Naive thymus-derived CD8-positive, alpha-beta T cell (primary cell): ENCODE measurements at places on chromosomes 11 and 22.

DNA sequence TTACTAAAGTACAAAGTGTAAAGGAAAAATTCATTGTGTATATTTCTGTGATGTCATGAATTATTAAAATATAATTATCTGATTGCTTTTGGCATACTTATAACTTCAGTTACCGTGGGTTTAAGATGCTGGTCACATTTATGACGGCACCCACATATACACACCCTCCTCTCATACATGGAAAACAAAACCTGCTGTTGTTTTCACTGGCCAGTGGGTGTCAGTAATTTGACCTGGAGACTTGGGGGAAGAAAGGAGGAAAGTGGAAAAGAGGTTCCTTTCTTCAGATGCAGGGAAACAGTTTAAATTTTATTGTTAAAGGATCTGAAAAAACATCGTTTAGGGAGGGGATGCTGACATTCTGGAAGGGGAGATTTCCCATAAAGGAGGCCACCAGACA, 742 bp upstream of the BBOX1 start:
- no peak overlapping the region for H3K4me3 ChIP-seq
- DNase-seq = no peak
- H3K4me1 ChIP-seq = no peaks in the 10 kb centered on the region
- H3K36me3 ChIP-seq = no peaks in the 10 kb centered on the region
- H3K27me3 ChIP-seq = no peaks in the 10 kb centered on the region

DNA sequence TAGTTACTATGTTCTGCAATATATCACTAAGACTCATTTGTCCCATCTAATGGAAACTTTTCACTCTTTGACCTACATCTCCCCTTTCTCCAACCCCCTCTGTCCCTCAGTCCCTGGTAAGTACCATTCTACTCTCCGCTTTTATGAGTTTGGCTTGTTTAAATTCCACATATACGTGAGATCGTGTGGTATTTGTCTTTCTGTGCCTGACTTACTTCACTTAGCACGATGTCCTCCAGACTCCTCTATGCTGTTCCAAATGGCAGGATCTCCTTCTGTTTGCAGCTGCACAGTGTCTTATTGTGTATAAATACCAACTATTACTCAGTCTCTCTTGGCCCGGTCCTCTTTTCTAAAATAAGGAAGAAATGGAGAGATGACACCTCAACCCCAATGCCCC, 205.4 kb upstream of the NTM start:
- H3K4me3 ChIP-seq = no peak overlapping the region
- H3K27ac ChIP-seq = no peak overlapping the region
- H3K36me3 ChIP-seq = no peaks in the 10 kb centered on the region
- DNase-seq = no peak
- H3K27me3 ChIP-seq = peaks cover 4% of the 10 kb centered on the region
- H3K4me1 ChIP-seq = no peaks in the 10 kb centered on the region

DNA sequence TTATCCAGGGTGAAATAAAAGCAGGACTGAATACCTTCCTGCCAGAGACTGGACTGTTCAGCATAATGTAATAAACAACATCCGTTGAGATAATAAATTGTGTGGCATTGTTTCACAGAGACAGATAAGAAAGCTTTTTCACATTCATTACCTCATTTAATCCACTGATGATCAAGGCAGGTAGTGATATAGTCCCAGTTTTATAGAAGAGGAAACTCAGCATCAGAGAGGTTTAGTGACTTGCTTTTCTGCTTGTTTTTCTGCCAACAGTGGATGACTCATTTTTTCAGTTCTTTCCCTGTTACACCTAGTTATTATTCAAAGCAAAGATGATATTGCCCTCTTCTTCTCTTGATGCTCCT, 4.0 kb downstream of the MYO18B start:
- no peaks in the 10 kb centered on the region for H3K36me3 ChIP-seq
- DNase-seq = no peak
- H3K4me1 ChIP-seq = no peaks in the 10 kb centered on the region

DNA sequence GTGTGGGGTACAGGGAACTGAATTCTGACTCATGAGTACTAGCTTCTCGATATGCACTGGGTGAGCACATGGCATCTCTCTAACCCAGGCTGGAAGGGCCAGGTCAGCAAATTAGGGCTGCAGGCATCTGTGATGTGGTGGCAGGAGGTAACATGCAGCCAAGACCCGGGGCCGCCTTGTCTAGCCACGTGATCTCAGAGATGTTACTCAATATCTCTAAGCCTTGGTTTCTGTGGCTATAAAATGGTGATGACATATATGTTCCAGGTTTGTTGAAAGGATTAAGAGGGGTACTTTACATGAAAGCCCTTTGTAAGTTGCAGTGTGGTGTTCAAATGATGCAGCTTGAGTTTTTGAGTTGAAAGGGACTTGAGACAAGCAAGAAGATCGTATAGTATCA, 3.2 kb downstream of the ST14 start:
- H3K27me3 ChIP-seq = peaks cover 82% of the 10 kb centered on the region
- peaks cover 12% of the 10 kb centered on the region for H3K4me1 ChIP-seq
- no peak for DNase-seq
- H3K27ac ChIP-seq = no peak overlapping the region
- H3K4me3 ChIP-seq = no peak overlapping the region

DNA sequence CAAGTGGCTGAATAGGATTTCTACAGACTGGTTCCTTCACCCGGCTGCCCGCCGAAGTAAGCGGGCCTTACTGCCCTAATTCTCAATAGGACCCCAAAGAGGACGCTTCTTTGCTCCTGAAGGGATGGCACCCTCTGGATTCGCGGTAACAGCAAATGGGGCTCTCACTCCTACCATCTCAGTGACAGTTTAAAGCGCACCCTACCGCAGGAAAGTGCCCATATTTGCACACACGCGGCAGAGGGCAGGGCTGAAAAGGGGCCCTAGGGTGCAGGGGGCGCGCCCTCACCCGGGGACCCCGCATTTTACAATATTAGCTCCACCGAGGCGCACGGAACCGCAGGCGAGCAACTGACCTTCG, 985 bp upstream of the UPB1 start:
- H3K4me1 ChIP-seq = peaks cover 19% of the 10 kb centered on the region
- peaks cover 27% of the 10 kb centered on the region for H3K27me3 ChIP-seq
- H3K27ac ChIP-seq = no peak overlapping the region
- no peak for DNase-seq

DNA sequence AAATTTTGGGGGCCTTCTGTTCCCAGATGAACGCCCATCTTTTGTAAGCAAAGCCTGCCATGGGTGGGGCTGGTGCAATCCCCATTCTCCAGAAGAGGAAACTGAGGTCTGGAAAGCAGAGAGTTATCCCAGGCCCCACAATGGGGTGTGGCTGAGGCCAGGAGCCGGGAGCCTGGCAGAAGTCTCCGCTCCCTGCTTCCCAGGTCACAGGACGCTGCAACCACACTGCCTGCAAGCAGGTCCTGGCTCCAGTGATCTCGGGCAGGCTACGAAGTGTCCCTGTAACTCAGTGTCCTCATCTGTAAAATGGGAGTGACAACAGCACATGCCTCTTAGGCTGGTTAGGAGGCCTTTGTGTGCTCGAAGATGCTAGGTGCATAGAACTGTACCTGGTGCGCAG, 1.7 kb downstream of the PLCB3 start:
- H3K4me3 ChIP-seq = no peak overlapping the region
- H3K27ac ChIP-seq = no peak overlapping the region
- no peaks in the 10 kb centered on the region for H3K36me3 ChIP-seq
- DNase-seq = no peak
- H3K4me1 ChIP-seq = peaks cover 9% of the 10 kb centered on the region
- H3K27me3 ChIP-seq = no peaks in the 10 kb centered on the region

DNA sequence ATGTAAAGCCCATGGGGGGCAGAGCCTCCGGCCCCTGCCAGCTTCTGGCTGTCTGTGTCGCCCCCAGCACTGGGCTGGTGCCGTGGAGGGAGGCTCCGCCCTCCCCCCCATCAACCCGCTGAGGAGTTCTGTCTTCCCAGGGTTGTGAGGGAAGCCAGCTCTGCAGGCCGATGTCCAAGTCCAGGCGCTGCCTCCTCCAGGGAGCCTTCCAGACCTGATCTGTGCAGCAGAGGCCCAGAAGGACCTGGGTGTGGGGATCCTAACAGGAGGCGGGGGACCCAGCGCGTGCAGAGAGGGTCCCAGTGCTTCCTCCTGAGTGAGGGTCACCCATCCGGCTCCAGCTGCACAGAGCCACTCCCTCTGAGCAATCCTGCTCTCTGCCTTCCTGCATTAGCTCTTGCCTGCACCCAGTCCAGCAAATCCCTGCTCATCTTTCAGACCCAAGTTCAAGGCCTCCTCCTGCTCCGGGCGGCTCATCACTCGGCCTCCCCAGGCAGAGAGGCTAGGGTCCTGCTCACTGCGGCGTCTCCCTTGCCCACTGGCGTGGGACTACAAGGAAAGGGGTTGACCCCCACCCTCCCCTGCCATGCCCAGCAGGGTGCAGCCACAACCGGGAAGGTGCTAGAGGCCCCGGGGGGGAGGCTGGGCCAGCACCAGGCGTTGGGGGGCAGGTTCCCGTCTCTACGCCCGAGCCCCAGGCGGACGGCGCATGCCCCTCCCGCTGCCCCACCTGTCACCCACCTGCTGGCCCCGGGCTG, 16.4 kb downstream of the PRR33 start:
- peaks cover 55% of the 10 kb centered on the region for H3K4me1 ChIP-seq
- H3K4me3 ChIP-seq = no peak overlapping the region
- H3K36me3 ChIP-seq = no peaks in the 10 kb centered on the region
- no peak for DNase-seq

DNA sequence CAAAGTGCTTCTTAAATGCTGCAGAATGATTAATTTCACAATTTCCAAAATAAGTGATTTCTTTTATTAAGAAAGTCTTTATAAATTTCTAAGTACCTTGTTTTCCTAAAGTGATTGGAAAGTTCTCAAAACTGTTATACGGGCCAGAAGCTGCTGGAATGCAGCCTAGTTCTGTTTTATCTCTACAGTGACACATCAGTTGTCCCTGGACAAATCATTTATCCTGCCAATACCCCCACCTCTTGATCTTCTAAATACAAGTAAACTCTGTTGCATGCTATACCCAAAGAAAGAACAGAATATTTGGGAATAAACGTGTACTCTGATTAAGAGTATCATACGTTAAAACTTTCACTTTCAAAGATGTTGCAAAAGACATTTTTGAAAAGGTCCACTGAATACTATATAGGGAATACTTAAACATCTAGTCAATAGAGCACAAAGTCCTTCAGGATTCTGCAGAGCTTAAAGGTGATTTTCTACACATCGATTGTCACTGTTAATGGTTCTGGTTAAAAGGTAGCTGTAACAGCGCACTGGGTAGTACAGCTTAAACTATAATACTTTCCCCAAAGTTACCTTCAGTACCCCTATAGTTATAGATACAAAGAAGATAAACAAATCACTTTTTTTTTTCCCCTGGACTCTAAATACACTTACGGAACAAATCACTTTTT, 92.1 kb upstream of the APOA1 start:
- H3K36me3 ChIP-seq = no peaks in the 10 kb centered on the region
- peak overlapping the region; percentile 93 for H3K27ac ChIP-seq
- peaks cover 73% of the 10 kb centered on the region for H3K4me1 ChIP-seq
- peak overlapping the region; percentile 80 for H3K4me3 ChIP-seq

DNA sequence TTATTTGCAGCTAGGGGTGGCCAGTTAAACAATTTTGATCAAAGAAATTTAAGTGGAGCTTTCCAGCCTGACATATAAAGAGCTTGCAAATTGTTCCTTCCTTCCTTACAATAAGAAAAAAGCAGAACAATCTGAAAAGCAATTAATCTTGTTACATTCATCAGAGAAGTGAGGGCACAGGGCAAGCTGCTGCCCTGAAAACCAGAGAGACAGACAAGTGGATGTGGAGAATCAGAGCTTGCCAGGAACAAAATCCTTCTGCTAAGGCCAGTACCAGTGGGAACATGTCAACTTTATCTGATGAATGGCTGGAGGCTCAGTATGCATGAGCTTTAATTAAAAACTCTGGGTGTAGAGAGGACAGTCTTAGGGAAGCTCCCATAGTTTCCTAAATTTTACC, 8.8 kb downstream of the CCDC179 start:
- H3K36me3 ChIP-seq = peaks cover 6% of the 10 kb centered on the region
- DNase-seq = no peak
- no peaks in the 10 kb centered on the region for H3K4me1 ChIP-seq
- H3K27me3 ChIP-seq = no peaks in the 10 kb centered on the region

GRCh38 chr22:32660292-32660691, 141.2 kb upstream of the TIMP3 start:
- H3K27ac ChIP-seq = no peak overlapping the region
- H3K36me3 ChIP-seq = no peaks in the 10 kb centered on the region
- peaks cover 6% of the 10 kb centered on the region for H3K4me1 ChIP-seq
- DNase-seq = peak; percentile 52
- no peak overlapping the region for H3K4me3 ChIP-seq
- peaks cover 6% of the 10 kb centered on the region for H3K27me3 ChIP-seq
